ENCODE measurements at places on chromosomes 5 and 9.

DNA sequence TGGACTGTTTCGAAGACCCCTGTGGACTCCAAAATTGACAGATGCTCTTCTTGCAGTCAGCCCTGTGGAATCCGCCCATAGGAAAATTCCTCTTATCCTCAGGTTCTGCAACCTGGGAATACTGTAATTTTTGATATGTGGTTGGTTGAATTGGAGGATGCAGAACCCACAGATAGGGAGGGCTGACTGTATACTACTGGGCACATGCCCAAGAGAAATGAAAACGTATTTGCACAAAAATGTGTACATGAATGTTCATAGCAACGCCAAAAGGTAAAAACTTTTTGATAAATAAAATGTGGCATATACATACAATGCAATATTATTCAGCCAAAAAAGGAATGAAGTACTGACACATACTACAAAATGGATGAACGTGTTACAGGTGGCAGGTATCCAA is 1.9 kb upstream of the SNAPC3 start:
- DNase-seq = no peak

GRCh38 chr5:38765399-38765861 is 80.4 kb upstream of the OSMR start:
- no peak for DNase-seq

DNA sequence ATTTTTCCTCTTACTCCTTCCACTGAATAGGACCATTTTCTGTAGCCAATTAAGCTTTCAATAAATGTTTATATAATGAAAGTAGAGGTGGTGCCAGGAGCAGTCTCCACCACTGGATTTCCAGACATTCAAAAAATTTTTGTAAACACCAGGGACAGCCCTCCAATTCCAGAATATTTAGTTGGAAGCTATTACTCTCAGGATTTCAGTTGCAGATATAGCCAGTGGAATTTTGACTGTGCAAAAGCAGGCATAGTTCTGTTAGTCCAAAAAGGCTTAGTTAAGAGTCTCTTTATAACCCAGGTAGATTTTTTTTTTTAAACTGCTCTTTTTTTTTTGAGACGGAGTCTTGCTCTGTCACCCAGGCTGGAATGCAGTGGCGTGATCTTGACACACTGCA is 138.1 kb upstream of the DMRT1 start:
- DNase-seq = no peak

GRCh38 chr9:125476645-125477044 is 215.0 kb downstream of the GAPVD1 start:
- DNase-seq = no peak

DNA sequence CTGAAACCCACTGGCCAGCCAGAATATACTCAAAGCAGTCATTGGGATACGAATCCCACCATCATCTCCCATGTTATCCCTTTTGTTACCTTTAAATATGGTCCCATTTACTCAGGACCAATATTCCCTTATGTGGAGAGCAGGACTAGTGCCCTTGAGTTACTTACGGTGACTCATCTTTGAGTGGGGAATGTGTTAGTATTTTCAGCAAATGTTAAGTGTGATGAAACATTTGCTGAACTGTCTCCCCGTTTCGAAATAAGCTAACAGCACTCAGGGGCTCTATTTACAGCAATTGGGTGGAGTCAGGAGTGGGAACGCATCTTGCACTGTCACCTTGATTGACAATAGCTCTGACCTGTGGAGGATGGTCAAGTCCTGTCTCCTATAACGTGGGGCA is 67.4 kb downstream of the CTSL start:
- DNase-seq = peak; percentile 67

DNA sequence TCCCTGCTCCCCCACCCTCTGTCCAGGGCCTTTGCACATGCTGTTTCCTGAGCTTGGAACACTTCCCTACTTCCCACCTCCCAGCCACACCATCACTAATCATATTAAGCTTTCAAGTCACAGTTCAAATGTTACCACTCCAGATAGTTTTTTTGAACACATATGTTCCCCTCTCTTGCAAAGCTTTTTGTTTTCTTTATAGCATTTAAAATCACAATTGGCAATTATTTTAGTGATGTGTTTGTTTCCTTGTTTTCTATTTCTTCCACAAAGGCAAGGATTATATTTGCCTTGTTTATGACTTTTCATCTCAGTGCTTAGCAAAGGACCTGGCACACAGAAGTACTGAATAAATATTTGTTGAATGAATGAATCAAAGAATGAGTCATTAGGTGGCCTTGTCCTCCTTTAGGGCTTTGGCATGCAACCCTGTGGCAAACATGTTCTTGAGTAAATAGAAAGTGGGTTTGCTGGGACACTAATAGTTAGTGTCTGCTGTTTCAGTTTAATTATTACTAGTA is 386.8 kb downstream of the FGF10 start:
- no peak for DNase-seq

DNA sequence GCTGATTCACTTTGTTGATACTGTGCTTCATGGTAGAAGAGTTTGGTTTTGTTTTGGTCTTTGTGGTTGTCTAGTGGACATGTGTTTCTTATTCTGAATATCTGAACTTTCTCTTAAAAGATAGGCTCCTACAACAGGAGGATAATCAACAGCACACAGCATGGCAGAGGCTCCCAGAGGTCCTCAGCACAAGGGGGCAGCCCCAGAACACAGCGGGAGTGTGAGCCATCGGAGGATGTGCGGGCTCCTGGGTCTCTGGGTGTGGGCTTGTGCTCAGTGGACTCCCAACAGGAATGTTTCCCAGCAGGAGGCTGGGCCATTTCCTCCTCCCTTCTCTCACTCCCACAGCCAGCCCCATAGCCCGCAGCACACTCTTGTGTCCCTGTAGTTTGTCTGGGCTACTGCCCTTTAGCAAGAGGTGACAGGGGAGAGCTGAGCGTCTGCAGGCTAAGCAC is 164.3 kb upstream of the OTULINL start:
- DNase-seq = no peak

GRCh38 chr9:127506117-127506813 is 55.0 kb downstream of the LRSAM1 start:
- no peak for DNase-seq
